Mammary epithelial cell (primary cell): ENCODE measurements at places on chromosomes 4 and X. TPM values are rescaled to one million over a fixed set of nuclear protein-coding genes. Genes with fewer than 3 reads are reported as not detected.

Gene HMGB3
- total RNA-seq, result 58.5 TPM

Gene PROM1
- total RNA-seq, result 4.0 TPM

Gene BTC
- total RNA-seq, result 0.59 and 0.89 TPM in 2 replicates

Gene L1CAM
- total RNA-seq, result 55.3 and 96.4 TPM in 2 replicates

Gene MGARP
- 5.5 TPM for total RNA-seq
